ENCODE measurements at places on chromosomes 1 and 21.

- DNase-seq, result no peak
Observed at GRCh38 chr1:219027146-219027673, 146.5 kb upstream of the LYPLAL1 start.

DNA sequence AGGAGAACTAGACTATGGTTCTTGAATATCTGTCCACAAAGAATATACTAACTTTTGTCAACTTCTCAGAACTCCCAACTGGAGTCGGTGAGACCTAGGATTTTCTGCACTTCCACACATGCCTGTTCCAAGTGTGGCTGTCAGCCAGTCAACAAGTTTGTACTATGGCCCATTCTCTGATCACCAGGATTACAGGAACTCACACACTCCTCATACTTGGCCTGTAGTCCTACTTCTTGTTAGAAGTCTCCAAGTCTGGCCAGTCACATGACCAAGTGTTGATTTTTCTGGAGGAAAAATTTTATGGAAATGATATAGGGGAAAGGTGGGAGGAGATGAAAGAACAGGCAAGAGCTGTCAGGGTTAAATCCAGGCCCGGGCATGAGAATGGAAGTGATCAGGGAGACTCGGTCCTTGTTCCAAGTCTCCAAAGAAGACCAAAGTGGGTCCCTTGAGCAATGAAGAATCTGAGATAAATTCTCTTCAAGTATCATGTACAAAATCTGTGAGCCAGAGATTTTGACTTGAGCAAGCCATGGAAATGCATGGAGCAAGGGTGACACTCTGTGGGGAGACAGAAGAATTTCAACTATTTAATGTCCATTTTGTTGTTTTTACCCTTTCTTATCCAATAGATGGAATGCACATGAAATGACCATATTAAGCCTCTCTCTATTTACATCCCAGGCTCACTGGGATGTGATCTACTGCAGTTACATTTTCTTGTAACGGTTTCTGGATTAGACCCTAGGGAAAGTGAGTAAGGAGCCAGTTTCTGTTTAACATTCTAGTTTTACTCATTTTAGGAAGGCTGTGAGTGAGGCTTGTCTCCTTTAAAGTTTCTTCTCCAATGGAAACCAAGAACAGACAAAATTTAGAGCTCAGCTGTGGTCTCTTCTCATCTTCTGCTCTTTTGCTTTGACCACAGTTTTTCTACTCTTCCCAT, 320.9 kb downstream of the ASTN1 start:
- DNase-seq, result no peak

- DNase-seq, result peak; percentile 34
Observed at GRCh38 chr1:229027622-229028182, 243.2 kb upstream of the RAB4A start.

DNA sequence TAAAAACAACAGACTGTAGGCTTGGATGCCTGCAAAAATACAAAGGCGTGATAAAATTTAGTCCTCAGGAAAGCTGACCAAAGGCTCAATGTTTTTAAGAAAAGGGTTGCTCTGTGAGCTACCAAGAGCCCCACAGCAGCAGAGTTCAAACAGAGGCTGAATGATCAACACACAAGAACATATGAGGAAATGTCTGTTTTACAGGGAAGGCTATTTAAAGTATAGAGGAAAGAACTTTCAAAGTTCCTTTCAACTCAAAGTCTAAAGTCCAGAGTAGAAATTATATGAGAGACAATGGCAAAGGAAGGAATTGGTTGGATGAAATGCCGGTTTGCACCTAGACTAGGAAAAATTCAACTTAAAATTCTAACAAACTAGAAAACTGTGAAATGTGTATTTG, 8.6 kb downstream of the CLSTN1 start:
- no peak for DNase-seq

DNA sequence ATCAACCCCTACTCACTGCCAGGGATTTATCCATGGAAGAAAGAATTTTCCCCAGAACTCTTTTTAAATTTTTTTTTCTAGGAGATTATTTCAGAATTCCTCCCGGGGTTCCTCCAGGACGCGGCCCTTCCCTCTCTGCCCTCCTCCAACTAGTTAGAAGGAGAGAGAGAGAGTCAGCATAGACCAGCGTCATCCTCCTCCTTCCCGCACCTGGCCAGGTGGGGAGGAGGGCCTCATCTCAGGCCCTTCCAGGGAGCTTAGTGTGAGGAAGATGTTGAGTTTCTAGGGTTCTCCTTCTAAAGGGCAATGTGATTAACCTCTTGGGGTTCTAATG, 63.6 kb downstream of the CDK18 start:
- DNase-seq, result no peak

GRCh38 chr1:6271554-6271953, 10.7 kb upstream of the GPR153 start:
- DNase-seq, result no peak

DNA sequence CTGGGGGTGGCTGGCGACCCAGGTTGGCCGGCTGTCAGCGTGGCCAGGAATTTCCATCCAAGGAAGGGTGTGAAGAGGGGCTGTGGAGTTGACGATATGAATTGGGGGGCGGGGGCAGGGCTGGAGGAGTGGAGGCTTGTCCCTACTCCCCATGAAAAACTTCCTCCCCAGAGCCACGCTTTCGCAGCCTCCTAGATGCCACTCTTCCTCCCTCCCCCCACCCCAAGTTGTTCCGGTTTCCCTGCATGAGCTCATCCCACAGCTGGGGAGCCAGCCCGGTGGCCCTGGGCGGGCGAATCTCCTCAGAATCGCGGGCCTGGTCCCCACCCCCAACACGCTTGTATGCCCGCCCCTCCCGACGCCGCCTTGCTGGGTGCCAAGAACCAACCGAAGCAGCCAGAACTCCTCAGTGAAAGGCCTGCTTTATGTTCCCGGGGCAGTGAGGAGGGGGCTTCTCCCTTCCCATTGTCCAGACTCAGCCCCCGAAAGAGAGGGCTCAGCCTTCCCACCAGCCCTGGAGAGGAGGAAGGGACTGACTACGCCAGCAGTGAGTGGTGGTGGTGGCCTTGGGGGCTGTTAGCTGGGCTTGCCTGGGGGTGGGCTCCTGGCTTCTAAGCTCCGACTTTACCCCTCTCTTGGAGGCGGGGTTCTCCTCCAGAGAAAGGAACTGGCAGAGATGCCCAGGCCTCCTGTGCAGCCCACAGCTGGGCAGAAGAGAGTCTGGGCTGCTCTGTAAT, 1.8 kb upstream of the CSMD2 start:
- no peak for DNase-seq

DNA sequence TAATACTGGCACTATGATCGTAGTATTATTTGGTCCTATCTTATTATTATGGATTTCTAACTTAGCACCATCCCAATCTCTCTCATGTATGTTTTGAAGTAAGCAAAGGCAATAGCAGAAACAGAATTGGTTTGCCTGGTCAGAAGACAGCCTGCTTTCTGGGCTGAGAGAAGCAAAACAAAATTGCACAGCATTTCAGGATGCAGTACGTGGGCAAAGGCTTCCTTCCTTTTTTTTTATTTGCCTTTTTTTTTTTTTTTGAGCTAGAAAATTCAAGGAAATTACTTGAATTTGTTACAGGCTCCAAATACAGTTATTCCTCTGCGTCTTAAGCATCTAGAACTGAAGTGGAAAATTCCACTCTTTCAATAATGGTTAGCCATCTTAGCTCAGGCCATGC, 8.8 kb downstream of the CDA start:
- no peak for DNase-seq

- no peak for DNase-seq
Observed at GRCh38 chr1:12314333-12314903, 84.6 kb downstream of the VPS13D start.

GRCh38 chr1:159835356-159835755, 8.7 kb downstream of the SLAMF8 start:
- DNase-seq, result no peak

- DNase-seq, result no peak
Observed at GRCh38 chr1:230647321-230647720, 5.0 kb downstream of the COG2 start.

- DNase-seq, result no peak
Observed at GRCh38 chr1:22271847-22272801, 129.2 kb upstream of the WNT4 start.

GRCh38 chr1:19798486-19799229, 1.1 kb downstream of the TMCO4 start:
- no peak for DNase-seq

DNA sequence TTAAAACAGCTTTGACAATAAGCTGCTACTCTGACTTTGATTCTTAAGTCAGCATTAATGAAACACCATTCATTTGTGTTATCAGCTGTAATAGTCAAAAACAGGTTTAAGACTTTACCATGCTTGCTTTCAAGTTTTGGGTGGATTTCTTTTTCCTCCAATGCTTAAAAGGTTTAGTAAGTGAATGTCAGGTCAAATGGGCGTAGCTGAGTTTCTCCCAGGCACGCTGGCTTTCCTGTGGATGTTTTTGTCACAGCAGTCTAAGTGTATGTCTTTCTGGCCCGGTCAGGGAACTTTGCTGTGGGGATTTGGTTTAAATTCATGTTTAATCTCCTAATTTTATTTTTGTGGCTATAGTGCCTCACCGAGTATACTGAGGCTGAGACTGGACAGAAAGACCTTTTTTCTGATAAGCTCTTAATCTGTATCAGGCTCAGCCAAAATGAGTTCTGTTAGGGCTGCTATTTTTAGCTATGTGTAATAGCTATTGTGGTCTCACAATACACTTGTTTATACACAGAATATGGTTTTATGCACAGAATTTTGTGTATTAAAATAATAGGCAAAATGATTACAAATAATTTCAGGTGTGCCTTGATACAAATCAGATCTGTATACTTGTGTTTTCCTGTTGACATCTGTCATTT, 292.8 kb downstream of the DISC1 start:
- no peak for DNase-seq

GRCh38 chr1:117928881-117929342, 509 bp downstream of the GDAP2 start:
- peak; percentile 47 for DNase-seq

DNA sequence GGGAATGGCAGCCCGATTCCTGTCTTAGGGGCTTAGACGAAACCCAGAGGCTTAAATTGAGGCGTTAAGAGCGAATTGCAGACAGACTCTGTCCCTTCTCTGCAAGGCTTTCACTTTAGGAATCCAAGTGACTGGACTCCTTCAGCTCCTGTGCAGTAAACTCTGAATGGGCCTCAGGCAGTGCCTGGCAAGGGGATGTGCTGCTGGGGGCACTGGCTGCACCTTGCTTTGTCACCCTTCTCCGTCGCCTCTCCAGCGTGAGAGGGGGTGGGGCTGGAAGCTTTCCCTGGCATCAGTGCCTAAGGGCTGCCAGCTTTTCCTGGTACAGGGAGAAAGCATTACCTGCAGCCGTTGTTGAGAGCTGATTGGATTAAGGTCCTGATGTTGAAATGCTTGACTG, 39.9 kb upstream of the NFASC start:
- DNase-seq, result no peak

GRCh38 chr21:28936036-28936435, 56.6 kb downstream of the LTN1 start:
- no peak for DNase-seq

- no peak for DNase-seq
Observed at GRCh38 chr1:205676597-205676996, 3.7 kb downstream of the SLC45A3 start.
